ENCODE measurements at places on chromosomes 4 and X.
A peak's percentile ranks its signal among the peaks of the same experiment; 100 is the strongest.

GRCh38 chr4:86536151-86536550 lies 58.0 kb upstream of the PTPN13 start:
- DNase-seq: no peak

DNA sequence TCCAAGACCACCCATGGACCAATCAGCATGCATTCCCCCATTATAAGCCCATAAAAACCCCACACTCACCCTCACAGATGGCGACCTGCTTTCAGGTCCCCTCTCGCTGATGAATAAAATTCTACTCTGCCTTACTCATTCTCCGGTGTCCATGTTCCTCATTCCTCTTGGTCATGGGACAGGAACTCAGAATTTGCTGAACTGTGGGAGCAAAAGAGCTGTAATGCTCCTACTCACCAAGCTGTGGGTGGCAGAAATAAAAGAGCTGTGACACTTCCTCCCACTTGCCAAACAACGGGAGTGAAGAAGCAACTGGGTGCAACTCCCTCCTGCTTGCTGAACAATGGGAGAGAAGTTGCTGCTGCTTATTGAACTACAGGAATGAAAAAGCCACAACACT lies 168.5 kb upstream of the PCDH18 start:
- DNase-seq: no peak

- no peak for DNase-seq
Observed at GRCh38 chrX:11540532-11541377, 125.0 kb downstream of the ARHGAP6 start.

GRCh38 chr4:120843849-120844527 lies 78.5 kb downstream of the PRDM5 start:
- DNase-seq: no peak

- DNase-seq: no peak
Observed at GRCh38 chrX:54748626-54749025, 49.4 kb downstream of the ITIH6 start.

- no peak for DNase-seq
Observed at GRCh38 chr4:16116493-16116990, 32.7 kb upstream of the PROM1 start.

DNA sequence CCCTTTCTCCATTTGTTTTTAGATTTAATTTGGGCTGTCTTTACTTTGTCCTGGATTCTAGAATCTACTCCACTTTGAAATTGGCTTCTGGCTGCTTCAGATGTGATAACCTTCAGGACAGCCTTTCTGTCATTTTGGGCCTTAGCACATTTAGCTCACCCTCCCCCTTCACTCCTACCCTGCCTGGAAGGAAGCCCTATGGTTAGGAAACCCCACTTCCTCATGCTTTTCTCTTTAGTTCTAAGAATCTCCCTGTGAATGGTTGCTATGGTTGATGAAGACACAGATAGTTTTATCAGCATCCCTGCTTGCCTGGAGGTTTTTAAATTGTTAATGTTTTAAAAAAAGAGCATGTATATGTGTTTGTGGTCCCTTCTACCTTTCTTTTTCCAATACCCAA lies 100.7 kb upstream of the PTPN13 start:
- DNase-seq: no peak

GRCh38 chr4:153520227-153520626 lies 54.1 kb downstream of the TMEM131L start:
- no peak for DNase-seq

DNA sequence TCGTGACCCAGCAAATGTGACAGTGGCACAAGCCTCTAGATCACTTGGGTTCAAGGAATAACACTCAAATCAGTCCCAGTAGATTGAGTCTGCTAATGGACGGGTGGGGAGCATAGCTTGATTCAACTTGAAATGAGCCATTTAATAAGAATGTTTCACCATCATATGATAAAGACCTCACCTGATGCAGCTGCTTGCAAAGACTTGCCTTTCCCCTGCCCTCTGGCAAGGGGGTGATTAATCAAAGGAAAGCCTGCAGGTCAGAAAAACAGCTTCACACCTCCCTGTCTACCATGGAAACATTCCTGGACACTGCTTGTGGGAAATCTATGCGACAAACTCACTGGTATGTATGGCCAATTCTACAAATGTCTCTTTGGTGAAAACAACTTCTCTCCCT lies 54.5 kb downstream of the CD99L2 start:
- no peak for DNase-seq

DNA sequence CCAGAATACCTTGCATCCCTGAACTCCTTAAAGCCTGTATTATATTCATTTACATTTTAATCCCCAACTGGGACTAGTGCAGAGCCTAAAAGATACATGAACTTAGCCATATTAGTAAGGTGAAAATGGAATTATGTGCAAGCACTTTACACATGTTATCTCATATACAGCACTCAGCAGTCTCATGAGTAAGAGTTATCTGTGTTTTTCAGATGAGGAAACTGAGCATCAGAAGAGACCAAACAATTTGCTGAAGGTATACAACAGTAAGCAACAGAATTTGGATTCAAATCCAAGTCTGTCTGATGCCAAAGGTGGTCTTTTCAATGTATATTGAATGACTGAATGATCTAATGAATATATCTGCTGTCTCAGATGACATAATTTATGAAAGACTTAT lies 12.3 kb downstream of the ATP7A start:
- DNase-seq: no peak

- DNase-seq: no peak
Observed at GRCh38 chr4:40990236-40990898, 224.0 kb downstream of the APBB2 start.

GRCh38 chrX:37759351-37759750 lies 20.5 kb upstream of the CYBB start:
- no peak for DNase-seq

DNA sequence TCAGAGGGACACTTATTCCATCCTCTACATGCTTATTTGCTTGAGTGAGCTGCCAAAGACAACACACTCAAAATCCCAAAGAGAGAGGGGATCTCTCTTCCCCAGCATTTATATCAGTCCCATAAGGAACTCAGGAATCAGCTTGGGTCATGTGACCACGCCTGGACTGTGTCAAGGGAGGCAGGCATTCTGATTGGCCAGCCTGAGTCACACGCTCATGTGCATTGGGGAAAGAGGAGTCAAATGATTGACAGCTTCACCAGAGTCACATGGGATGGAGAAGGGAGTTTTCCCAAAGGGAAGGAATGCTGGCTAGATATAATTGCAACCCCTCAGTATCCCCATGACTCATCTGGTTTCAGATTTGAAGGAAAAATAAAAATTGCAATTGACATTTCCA lies 49.0 kb downstream of the RWDD4 start:
- no peak for DNase-seq

GRCh38 chr4:78313754-78314120 lies 237.8 kb upstream of the ANXA3 start:
- no peak for DNase-seq

GRCh38 chr4:183097231-183098018 lies 1.6 kb upstream of the WWC2 start:
- no peak for DNase-seq

GRCh38 chrX:43002526-43003203 lies 224.7 kb upstream of the PPP1R2C start:
- DNase-seq: no peak

- DNase-seq: no peak
Observed at GRCh38 chrX:21725496-21725895, 32.4 kb downstream of the SMPX start.

DNA sequence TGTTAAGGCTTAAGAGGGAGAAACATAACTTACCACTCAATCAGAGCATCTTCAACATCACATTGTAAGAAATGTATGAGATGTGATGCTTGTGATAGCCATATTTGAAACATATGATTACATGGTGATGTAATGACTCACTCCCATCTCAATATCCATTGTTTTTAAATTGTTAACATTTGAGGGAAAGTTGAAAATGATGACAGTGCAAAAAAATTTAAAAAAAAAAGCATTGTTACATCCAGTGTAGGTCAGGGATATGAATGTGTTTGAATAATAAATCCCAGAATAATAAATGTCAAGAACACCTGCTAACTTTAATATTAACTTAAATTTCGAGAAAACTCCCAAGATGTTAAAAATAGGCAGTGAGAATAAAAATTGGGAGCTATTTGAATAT lies 6.4 kb upstream of the CCSER1 start:
- DNase-seq: no peak

GRCh38 chrX:7214251-7214650 lies 66.3 kb upstream of the PUDP start:
- no peak for DNase-seq

- no peak for DNase-seq
Observed at GRCh38 chr4:138407329-138407728, 165.2 kb upstream of the SLC7A11 start.

- DNase-seq: peak; percentile 25
Observed at GRCh38 chr4:186587416-186588018, 32.1 kb upstream of the MTNR1A start.

GRCh38 chrX:13936521-13937225 lies 93.0 kb downstream of the GEMIN8 start:
- DNase-seq: no peak

- DNase-seq: no peak
Observed at GRCh38 chr4:102518703-102519131, 17.6 kb downstream of the NFKB1 start.

DNA sequence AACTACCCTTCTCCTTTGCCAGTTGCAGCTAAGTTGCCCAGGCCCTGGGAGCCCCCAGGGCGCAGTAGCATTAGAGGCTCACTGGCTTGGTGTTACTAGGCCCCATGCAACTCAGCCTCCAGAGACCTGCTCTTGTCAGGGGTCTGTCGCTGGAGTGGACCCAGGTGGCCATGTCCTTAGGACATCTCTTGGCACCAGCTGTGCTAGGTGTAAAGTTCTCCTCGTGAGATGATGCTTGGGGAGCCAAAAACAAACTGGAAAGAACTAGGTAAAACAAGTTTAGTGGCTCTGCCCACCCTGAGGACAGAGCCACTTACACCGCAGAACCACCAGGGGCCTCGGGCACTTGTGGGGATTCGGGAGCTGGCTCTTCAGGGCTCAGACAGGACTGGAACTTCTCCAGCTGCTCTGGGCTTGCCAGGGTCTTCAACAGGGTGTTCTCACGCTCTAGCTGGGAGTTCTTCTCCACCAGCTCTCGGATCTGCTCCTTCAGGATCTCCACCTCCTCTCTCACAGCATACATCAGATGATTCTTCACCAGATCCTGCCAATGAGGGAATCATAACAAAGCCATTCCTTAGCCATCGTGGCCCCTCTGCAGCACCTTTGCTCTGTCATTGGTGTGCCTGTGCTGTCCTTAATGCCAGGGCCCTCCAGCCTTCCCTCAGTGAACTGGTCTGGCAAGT lies 61.2 kb downstream of the TSC22D3 start:
- DNase-seq: no peak

DNA sequence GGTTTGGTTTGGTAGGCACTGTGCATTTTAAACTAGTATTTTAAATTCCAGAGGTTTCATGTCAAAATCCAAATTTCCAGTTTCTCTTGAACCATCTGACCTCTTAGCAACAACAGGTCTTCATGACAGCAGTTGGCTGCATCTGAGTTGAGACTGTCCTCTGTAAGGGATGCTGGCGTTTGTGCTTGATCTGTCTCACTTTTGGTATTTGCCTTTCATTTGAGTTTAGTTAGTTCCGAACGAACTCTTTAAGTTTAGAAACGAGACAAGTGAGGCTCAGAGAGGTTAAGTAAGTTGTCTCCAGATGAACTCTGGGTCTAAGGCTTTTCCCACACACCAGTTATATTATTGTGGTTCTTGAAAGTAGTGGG lies 29.1 kb downstream of the SPARCL1 start:
- no peak for DNase-seq

DNA sequence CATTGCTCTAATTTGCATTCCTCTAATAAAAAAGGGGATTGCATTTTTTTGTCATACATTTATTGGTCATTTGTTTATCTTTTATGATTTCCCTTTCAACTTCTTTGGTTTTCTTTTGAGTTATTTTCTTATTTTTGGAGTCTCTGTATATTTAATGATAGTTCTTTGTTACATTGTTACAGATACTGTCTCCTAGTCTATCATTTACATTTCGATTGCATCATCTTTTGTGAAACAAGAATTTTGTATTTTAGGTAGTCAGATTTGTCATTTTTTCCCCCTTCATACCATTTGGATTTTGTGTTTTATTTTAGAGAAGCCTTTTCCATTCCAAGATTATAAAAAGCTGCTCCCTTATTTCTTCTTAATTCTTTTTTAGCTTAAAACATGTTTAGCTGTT lies 37.1 kb downstream of the SNX25 start:
- no peak for DNase-seq

DNA sequence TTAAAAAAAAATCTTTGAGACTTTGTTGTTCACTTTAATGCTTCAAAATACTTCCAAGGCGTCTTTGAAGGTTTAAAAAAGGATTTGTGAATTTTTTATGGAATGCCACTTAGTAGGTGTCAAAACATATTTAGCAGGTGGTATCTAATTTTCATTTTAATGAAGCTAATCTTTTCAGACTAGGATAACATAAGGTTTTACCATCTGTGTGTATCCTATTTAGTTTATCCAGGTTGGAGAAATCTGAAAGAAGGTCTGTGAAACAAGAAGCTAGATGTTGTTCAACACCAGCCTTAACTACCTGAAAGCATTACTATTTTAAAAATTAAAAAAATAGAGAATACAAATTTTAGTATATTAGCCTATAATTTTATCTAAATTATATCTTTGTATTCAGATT lies 193.4 kb downstream of the GRID2 start:
- DNase-seq: no peak

GRCh38 chr4:141713185-141713584 lies 76.8 kb downstream of the IL15 start:
- no peak for DNase-seq

GRCh38 chr4:174157106-174157607 lies 126.3 kb downstream of the FBXO8 start:
- DNase-seq: no peak

- no peak for DNase-seq
Observed at GRCh38 chr4:106021737-106022410, 126.6 kb downstream of the NPNT start.

GRCh38 chrX:153361781-153362397 lies 27.9 kb downstream of the ZNF275 start:
- DNase-seq: no peak

- no peak for DNase-seq
Observed at GRCh38 chrX:104427693-104428092, 138.3 kb upstream of the IL1RAPL2 start.

GRCh38 chrX:30973784-30974427 lies 84.9 kb upstream of the TAB3 start:
- no peak for DNase-seq

GRCh38 chr4:38100474-38101255 lies 140.5 kb downstream of the PTTG2 start:
- no peak for DNase-seq

GRCh38 chr4:176261018-176261417 lies 8.0 kb downstream of the ASB5 start:
- no peak for DNase-seq

DNA sequence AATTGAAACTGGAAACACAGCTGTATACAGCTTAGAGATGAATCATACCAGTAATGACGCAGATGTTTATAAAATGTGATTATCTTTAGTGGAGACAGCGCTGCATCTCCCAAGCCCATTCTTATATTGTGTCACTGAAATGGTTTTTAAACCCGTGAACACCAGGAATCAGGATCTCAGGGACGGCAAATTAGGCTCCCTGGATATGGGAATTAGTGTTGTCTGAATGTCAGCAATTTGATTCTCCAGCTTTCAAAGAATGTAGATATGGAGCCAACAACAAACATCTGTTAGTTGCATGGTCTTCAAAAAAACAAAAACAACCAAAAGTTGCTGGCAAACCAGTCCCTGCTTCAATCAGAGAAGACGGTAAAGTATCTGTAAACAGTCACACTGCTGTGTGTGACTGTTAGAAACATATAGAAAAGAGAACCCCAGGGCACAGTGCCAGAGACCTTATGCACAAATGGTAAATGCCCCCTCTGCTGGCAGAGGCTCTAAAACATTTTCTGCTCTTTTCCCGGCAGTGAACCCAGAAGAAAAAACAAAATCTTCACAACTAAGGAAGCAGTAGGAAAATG lies 351.9 kb upstream of the FTHL17 start:
- peak; percentile 9 for DNase-seq
